Activated T-cell treated with anti-CD3 and anti-CD28 coated beads, Interleukin-2, amount 50 U/mL, for 1 hour (primary cell): ENCODE measurements at places on chromosomes 5 and 9.

- DNase-seq = no peak
Measured at GRCh38 chr9:87732756-87733155, 6.8 kb downstream of the CTSL start.

- DNase-seq = no peak
Measured at GRCh38 chr5:68084396-68084795, 131.2 kb upstream of the PIK3R1 start.

- DNase-seq = no peak
Measured at GRCh38 chr9:114060711-114061110, 17.4 kb downstream of the AMBP start.

- DNase-seq = no peak
Measured at GRCh38 chr5:143218517-143219170, 184.8 kb downstream of the NR3C1 start.

GRCh38 chr9:91465420-91465819 lies 41.8 kb upstream of the NFIL3 start:
- no peak for DNase-seq

GRCh38 chr9:132609829-132610228 lies 27.4 kb downstream of the BARHL1 start:
- no peak for DNase-seq

DNA sequence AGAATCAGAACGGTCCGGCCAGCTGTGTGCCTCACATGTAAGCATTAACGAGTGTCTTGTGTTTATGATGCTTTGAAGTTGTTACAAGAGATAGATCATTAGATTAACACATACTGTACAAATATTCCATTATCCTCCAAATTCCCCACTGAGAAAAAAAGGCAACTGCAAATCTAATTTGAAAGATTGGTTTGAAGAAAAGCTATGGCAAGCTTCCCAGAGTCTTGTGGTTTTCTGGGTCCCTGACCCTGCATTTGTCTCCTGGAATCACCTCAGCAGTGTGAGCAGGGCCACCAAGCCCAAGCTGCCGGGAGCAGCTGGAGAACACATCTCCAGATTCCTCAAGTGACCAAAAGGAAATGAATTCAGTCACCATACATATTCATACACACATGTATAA lies 36.9 kb upstream of the ADAMTS16 start:
- no peak for DNase-seq

DNA sequence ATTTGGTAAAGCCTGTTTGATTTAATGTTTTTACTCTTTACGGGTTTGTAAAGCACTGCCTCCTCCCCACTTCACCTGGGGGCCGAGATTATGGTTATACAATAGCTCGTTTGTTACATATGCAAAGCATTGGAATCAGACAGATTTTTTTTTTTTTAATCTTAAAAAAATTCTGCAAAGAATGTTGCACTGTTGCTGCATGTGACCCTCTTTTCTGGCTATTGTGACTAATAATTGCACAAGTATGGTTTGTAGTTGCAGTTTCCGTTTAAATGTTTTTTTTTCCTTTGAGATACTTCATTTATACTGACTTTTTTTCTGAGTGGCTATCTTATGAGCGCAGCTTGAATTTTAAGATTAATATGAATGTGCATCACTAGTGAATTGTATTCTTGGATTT lies 165.3 kb downstream of the KDM4C start:
- no peak for DNase-seq

- DNase-seq = no peak
Measured at GRCh38 chr9:70079417-70080037, 35.9 kb downstream of the MAMDC2 start.
